GM19239 (cell line): ENCODE measurements at places on chromosomes 13 and 19.

- no peak for DNase-seq
Measured at GRCh38 chr13:91212231-91212630, 135.3 kb upstream of the MIR17HG start.

GRCh38 chr13:99357941-99358340 is 50.7 kb upstream of the GPR183 start:
- DNase-seq: no peak

DNA sequence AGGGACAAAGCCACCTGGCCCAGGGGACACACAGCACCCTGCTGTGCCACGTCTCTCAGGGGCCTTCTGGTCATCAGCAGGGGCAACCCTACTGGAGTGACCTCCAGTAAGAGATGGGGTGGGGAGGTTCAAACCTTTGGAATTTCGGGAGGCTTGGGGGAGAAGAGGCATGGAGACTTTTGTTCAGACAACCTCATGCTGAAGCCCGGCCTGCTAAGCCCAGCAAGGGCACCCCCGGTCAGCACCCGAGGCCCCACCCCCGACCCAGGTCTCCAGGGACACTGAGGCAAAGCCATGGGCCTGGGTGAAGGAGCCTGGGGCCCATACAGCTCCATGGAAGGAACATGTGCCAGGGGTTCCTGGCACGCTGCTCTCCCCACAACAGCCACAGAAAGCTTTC is 23.3 kb downstream of the ZNF787 start:
- DNase-seq: no peak

DNA sequence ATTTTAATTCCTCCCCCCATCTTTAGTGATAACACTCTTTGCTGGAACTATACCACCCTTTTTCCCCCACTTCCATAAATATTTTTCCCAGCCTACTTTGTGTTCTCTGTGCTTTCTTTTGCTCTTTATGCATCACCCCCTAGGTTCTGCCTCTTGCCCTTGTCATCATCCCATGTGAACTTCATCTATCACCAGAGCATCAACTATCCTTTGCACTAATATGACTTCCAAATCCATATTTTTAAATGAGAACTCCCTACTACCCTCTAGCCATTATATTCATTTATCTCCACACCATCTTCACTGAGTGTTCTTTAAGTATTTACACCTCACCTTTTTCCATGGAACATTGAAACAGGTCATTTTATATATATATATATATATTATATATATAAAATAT is 452.7 kb downstream of the FOXO1 start:
- DNase-seq: no peak

- no peak for DNase-seq
Measured at GRCh38 chr19:3201072-3201700, 15.5 kb downstream of the NCLN start.

GRCh38 chr13:27124571-27124970 is 47.0 kb downstream of the USP12 start:
- no peak for DNase-seq

DNA sequence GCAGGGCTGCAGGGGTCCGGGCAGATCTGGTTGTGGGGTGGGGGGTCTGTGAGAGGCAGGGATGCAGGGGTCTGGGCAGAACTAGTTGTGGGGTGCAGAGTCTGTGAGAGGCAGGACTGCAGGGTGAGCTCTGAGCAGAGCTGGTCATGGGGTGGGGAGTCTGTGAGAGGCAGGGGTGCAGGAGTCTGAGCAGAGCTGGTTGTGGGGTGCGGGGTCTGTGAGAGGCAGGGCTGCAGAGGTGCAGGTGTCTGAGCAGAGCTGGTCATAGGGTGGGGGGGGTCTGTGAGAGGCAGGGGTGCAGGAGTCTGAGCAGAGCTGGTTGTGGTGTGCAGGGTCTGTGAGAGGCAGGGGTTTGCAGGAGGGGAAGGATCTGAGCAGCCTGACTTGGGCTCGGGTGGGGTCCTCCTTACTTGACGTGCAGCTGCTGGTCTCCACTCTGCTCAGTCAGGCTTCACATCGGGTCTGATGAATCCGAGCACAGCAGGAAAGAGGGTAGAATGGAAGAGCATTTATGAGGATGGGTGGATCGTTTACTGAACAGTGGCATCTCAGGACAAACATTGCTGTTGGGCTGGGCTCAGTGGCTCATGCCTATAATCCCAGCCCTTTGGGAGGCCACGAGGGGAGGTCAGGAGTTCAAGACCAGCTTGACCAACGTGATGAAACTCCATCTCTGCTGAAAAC is 31.2 kb downstream of the IGFL2 start:
- DNase-seq: no peak

DNA sequence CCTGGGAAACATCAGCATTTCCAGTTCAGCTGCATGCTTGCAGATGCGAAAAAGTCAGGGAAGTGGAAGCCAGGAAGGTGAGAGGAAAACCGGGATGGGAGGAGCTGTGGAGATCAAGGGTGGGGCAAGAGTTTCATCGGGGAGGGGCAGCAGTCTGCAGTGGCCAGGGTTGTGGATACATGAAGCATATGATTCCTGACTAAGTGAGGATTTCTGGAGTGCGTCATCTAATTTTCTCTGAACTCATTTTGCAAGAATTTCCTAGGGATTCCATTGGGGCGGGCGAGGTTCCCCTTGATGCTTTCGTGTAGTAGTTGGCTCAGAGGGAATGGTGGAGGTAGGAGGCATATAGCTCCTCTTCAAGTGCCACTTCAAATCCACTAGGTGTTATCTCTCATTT is 344.1 kb upstream of the TMTC4 start:
- no peak for DNase-seq

- DNase-seq: no peak
Measured at GRCh38 chr13:48302871-48303358, 636 bp upstream of the RB1 start.

- no peak for DNase-seq
Measured at GRCh38 chr19:51480590-51480989, 2.3 kb downstream of the CEACAM18 start.

GRCh38 chr19:3061182-3062161 is 823 bp downstream of the TLE5 start:
- peak; percentile 78 for DNase-seq

DNA sequence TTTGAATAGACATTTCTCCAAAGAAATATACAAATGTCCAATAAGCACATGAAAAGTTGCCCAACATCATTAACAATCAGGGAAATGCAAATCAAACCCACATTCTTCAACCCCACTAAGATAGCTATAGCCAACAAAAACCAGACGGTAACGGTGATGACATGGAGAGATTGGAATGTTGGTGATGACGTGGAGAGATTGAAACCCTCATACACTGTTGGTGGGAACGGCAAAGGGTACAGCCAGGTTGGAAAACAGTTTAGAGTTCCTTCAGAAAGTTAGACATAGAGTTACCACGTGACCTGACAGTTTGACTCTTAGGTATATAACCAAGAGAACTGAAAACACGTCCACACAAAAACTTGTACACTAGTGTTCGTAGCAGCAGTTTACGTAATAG is 48.1 kb downstream of the TNFRSF19 start:
- no peak for DNase-seq

- DNase-seq: no peak
Measured at GRCh38 chr13:39783051-39783450, 127.6 kb downstream of the COG6 start.

GRCh38 chr19:34722353-34722752 is 11.7 kb upstream of the ZNF181 start:
- no peak for DNase-seq

- DNase-seq: no peak
Measured at GRCh38 chr19:38684078-38684861, 36.8 kb downstream of the ACTN4 start.

- DNase-seq: no peak
Measured at GRCh38 chr13:98846521-98846920, 94.0 kb upstream of the SLC15A1 start.

DNA sequence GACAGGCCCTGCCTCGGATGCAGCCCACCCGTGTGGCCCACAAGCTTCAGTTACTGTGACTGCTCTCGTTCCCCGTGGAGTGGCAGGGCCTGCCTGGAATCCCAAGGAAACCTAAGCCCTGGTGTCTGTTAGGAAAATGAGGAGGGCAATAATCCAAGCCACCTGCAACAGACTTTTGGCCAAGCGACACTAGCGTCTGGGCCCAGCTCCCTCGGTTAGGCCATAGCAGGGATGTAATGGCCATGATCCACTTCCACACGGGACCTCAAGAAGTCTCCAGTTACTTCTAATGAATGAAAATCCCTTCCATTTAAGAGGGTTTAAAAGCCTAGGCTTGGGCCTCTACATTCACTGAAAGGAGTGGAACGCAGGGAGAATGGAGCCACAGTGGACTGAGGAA is 8.9 kb downstream of the ZC3H4 start:
- no peak for DNase-seq

DNA sequence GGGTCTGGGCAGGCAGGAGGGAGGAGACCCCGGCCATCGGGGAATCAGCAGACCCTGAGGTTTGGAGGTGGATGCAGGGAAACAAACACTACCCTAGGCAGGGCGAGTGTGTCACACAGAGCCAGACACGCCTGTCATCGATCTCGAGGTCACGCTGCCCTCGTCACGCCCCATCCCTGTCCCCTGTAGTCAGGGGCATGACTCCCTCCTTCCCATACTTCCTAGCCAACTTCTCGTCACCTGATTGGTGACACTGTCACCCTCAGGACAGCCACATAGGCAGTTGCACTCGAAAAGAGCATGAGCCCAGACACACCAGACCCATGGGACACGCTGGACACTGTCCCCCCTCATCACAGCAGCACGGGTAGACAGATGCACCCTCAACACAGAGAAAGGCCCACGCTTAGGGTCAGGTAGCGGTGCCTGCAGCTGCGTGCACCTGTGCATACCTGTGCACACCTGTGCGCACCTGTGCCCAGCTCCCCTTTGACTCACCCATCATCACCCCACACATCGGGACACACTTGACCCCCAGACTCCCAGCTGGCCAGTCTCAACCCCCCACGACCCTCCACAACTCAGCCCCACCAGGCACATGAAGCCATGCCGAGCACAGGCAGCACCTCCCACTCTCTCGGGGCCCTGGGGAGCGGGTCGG is 11.9 kb downstream of the CILP2 start:
- DNase-seq: no peak

- no peak for DNase-seq
Measured at GRCh38 chr19:18709546-18709945, 26.1 kb downstream of the CRTC1 start.

GRCh38 chr19:18417250-18418028 is 1.8 kb upstream of the SSBP4 start:
- DNase-seq: no peak

DNA sequence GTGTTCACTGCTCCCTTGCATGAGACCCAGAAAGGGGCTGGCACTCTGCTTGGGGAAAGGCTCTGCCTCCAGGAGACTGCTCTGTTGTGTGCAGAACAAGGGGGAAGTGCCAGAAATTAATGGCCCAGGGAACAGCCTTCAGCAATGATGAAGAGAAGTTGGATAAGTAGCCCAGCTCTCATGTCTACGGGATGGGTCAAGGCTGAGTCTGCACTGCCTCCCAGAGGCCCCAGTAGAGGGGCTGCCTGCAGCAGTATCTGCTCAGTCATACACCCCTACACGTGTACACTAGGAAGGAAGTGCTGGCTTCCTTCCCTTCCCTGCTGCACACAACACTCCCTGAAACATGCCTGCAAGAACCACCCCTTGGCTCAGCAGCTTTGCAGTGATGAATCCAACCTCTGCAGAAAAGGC is 54.6 kb upstream of the URI1 start:
- DNase-seq: no peak

DNA sequence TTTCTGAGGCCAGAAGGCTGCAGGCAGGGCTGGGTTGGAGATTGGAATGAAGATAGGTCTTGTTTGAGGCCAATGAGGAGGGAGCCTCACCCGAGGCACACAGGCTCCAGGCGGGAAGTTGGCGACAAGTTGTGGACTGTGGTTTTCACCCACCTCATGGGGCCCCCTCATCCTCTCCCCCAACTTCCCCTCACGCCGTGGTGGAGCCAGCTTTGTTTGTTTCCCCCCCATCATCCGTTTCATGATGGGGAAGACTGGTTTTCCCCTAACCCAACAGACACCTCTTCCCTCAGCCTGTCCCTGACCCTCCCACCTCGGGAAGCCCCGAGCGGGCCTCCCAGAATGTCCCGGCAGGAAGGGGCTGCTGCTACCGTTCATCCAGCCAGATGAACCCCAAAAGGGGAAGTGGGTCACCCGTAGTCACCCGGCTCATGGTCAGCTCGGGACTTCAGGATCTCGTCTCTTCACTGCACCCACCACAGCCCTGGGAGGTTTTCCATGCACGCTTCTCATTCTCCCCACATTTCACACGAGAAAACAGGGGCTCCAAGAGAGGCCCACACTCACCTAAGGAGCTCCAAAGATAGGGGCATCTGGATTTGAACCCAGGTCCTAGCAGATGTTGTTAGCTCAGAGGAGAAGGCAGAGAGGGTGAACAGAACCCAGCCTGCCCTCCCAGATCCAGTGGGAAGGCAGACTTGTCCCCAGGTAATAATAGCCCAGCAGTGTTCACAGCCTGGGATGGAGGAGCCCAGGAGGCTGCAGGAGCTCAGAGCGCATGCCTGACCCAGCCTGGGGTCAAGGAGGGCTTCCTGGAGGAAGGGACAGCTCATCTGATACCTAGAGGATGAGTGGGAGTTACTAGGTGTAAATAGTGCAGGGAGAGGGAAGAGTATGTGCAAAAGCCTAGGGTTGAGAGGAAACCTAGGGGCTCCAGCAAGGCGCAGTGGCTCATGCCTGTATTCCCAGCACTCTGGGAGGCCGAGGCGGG is 23.5 kb downstream of the CEACAM16 start:
- no peak for DNase-seq

GRCh38 chr13:103299079-103299478 is 232.9 kb upstream of the SLC10A2 start:
- DNase-seq: no peak

- no peak for DNase-seq
Measured at GRCh38 chr19:6066661-6067646, 43.3 kb downstream of the RFX2 start.

GRCh38 chr13:44434766-44435141 is 61.1 kb downstream of the SERP2 start:
- no peak for DNase-seq

- no peak for DNase-seq
Measured at GRCh38 chr13:35866801-35867200, 264.4 kb downstream of the DCLK1 start.

- no peak for DNase-seq
Measured at GRCh38 chr19:30663611-30664174, 291.5 kb downstream of the ZNF536 start.

- DNase-seq: no peak
Measured at GRCh38 chr19:38218204-38218603, 5.8 kb downstream of the DPF1 start.

DNA sequence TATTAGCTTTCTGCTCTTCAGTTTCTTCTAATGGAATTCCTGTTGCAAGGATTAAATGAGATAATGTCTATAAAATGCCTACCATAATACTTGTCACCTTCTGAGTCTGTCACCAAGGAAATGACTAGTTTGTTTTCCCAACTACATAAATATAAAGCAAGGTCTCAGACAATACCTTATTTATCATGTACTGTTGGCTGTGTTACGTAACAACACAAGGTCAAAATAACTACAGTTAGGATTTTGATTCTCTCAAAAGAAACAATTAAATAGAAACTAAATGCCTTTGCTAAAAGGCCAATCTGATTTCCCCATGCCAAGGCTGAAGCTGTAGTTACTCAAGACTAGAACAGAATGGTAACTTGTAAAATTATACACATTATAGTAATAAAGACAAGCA is 134.5 kb downstream of the PCDH9 start:
- no peak for DNase-seq

- no peak for DNase-seq
Measured at GRCh38 chr13:49315036-49315565, 67.4 kb downstream of the CDADC1 start.

- DNase-seq: peak; percentile 58
Measured at GRCh38 chr13:111129465-111130115, 14.5 kb downstream of the ARHGEF7 start.

- DNase-seq: no peak
Measured at GRCh38 chr19:11100049-11100448, 10.8 kb downstream of the LDLR start.

GRCh38 chr19:19406878-19407632 is 1.6 kb downstream of the GATAD2A start:
- DNase-seq: no peak
